ENCODE measurements at places on chromosomes 7 and 10.

GRCh38 chr10:83289373-83289772 is 849.9 kb upstream of the GHITM start:
- no peak for DNase-seq

DNA sequence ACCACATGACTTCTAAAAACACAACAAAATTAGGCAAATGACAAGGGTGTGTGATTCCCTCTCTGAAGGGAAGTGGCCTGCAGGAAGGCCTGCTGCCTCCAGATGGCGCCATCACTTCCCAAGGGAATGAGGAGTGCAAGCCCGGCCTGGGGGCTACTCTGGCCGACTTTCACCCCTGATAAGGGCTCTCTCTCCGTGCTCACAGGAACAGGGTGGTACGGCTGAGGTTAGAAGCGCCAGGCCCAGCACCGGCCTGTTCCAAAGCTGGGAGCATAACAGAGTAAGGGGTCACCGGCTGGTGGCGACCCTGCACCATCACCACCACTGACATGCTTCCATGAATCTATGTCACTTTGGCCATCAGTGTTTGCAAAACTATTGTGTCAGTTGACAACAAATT is 13.1 kb downstream of the RBP3 start:
- DNase-seq, result peak; percentile 32

- DNase-seq, result no peak
Measured at GRCh38 chr7:85630904-85631600, 444.2 kb upstream of the SEMA3D start.

- DNase-seq, result no peak
Measured at GRCh38 chr7:129828078-129828762, 124.5 kb downstream of the UBE2H start.

DNA sequence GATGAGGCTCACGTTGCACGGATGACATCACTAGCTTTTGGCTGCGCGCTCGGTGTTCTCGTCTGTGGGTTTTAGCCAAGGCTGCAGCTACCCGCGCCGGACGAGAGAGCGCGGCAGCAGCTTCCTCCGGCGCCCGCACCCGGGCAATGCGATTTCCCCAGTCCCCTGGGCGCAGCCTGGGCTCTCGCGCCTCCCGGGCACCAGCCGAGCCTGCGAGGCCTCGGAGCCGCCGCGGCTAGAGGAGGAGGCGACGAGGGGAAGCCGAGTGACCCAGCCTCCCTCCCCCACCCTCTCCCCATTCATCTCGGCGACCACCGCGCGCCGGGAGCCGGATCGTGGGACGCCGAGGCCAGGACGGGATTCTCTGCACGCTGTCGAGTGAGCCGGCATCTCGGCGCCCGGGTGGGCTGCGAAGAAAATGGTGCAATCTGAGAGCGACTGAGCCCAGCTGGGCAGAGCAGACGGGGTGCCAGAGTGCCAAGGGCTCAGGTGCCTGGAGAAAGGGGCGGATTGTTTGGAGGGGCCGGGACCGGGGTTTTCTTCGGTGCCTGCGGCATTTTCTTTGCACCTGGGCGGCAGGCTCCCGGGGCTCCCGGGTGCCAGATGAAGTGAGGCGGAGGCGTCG is 1.2 kb upstream of the TMEM178B start:
- DNase-seq, result no peak

DNA sequence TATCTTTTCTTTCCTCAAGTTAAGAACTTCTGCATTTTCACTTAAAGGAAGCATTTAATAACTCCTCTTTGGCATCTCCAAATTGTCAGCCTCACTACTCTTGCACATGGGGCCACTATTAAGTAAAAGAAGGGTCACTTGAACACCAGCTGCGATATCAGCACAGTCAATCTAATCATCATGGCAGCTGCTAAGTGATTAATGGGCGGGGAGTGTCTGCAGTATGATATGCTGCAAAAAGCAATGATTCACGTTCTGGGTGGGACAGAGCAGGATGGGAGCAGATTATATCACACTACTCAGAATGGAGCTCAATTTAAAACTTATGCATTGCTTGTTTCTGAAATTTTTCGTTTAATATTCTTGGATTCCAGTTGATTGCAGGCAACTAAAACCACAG is 447.4 kb upstream of the PFKP start:
- DNase-seq, result no peak

DNA sequence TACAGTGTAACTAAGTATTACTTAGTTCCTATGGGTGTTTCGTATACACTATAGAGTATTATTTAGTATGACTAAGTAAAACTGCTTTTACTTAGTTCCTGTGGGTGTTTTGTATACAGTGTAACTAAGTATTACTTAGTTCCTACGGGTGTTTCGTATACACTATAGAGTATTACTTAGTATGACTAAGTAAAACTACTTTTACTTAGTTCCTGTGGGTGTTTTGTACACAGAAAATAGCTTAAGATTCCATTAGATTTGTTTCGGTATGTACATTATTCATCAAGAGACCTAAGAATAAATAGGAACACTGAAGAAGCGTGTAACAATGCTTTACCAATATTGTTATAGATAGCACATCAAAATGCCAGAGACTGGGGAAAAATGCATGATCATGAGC is 25.0 kb downstream of the IGF2BP3 start:
- no peak for DNase-seq

- DNase-seq, result no peak
Measured at GRCh38 chr7:150910996-150911422, 58.7 kb downstream of the AOC1 start.

GRCh38 chr10:79306644-79307220 is 40.5 kb upstream of the PPIF start:
- DNase-seq, result no peak

All from GM19239 (cell line).